ENCODE measurements at places on chromosomes 5 and 9.

DNA sequence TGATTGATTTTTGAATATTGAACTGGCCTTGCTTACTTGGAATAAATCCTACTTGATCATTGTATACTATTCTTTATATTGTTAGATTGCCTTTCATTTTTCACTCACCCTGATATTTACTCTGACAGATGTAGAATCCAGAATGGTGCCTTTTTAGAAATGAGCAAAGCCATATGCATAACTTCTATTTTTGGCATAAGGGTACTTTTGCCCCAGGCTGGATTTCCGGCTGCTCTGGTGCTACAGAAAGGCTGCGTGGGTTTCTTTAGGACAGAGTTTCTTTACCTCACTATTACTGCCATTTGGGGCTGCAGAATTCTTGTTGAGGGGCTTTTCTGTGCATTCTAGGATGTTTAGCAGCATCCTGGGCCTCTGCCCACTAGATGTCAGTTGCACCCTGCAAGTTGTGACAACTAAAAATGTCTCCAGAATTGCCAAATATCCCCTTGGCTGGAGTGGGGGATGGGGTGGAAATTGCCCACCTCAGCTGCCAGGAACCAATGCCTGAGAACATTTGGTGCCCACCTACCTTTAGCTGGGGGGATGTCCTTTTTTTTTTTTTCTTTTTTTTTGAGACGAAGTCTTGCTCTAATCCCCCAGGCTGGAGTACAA is 50.1 kb downstream of the SLC36A1 start:
- no peak for DNase-seq

DNA sequence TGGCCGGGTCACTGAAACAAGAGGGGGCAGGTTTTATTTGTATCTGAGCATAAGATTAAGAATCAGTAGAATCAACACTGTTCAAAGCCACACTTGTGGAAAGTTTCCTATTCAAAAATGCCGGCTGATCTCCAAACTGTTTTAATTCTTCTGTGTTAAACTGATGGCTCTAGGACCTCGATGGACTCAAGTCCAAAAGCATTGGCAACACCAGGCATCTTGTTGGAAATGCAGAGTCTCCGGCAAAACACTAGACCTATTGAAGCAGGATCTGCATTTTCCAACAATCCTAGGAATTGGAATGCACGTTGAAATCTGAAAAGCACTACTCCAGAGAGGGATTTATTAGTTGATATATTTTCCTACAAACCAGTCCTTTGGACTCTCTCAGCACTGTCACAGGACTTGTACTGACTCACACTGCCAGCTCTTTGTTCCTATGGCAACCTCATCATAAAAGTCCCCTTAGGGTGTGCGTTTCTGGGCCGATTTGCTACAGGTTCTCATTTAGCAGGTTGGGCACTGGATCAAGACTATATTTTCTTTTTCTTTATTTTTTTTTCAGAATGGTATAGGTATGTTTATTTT is 48.1 kb upstream of the PCA3 start:
- DNase-seq, result peak; percentile 11

GRCh38 chr9:87803623-87804345 is 77.9 kb downstream of the CTSL start:
- DNase-seq, result no peak

DNA sequence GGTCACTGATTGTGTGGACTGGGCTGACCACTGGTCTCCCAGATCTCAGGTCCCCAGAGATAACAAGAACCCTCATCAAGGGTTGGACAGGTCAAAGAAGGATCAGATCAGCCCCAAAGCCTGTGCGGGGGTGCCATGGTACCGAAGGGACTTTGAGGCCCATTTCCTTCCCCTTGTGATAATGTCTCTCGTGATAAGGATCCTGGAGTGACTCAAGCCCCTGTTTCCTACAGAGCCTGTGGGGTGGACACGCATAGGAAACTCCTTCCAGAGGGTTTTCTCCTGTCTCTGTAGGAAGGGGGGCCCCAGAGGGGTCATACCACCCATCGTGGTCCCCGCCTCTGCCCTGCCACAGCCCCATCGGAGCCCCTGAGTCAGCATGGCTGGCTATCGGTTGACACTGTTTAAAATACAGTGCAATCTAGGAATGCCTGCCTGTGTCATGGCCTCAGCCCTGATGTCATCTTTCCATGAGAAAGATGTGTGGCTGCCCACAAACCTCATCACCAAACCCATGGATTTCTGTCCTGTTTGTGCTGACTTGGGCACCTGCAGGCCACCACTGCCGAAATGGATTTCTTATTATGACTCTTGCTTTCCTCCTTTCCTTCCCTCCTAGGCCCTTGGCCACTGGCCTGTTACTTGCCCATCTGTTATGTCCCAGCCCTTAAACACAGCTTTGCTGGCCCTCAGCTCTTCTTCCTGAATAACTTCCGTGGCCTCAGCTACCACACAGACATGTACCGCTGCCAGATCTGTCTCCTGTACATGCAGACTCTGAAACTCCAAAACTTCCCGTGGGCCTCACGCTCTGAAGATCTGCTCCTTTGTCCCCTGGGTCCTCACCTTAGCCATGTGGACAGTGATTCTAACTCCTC is 2.9 kb upstream of the CSF2 start:
- DNase-seq, result peak; percentile 65

- peak; percentile 33 for DNase-seq
Measured at GRCh38 chr9:108033976-108034964, 544.7 kb upstream of the KLF4 start.

GRCh38 chr5:16841416-16841815 is 94.7 kb downstream of the MYO10 start:
- DNase-seq, result no peak

- peak; percentile 55 for DNase-seq
Measured at GRCh38 chr5:157290156-157290980, 24.4 kb downstream of the CYFIP2 start.

GRCh38 chr5:78320401-78320800 is 25.9 kb upstream of the AP3B1 start:
- peak; percentile 61 for DNase-seq

DNA sequence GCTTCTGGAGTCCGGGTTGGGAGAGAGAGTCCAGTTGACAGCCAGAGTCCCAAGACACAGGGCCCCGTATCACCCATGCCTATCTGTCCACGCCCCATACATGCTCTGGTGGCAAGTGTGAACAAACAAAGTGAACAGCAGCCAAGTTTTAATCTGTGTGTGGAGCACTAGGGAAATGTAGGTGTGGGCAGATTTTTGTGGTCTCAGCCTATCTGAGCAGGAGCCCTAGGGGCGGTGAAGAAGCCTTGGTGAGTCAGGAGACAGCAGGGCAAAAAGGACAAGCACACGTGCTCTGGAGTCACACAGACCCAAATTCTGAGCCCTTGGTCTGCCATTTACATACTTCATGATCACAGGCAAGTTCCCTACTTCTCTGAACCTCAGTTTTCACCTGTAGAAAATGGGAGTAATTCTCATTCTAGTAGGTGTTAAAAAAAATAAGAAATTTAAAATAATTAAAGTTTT is 23.2 kb downstream of the EGR1 start:
- peak; percentile 82 for DNase-seq

DNA sequence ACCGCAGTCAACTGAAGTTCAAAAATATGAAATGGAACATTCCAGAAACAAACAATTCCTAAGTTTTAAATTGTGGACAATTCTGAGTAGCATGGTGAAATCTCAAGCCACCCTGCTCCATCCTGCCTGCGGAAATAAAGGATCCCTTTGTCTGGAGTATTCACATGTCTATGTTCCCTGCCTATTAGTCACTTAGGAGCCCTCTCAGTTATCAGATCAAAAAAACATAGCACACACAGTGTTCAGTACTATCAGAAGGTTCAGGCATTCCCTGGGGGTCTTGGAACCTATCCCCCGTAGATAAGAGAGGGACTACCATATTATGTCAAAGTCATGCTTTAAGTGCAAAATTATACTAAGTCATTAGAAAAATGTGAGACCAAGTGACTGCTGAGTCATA is 300.8 kb downstream of the SEMA5A start:
- DNase-seq, result peak; percentile 40

- no peak for DNase-seq
Measured at GRCh38 chr9:27209034-27209433, 87.9 kb downstream of the EQTN start.

DNA sequence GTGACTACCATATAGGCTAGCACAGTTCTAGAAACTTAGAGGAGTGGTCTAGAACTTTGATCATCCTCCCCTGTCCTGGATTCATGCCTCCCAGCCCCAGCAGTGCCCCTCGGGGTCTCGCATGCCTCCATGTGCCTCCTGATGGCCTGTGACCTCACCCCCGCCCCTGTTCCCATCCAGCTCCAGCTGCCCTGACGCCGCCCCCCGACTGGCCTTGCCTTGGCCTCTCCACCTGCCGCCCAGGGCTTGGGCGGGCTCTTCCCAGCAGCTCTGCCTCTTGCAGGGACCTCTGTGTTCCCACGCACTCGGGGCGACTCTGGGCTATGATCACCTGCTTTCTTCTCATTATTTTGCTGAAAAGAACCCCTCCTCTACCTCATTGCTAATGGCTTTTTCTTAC is 115.4 kb upstream of the PHYKPL start:
- no peak for DNase-seq

DNA sequence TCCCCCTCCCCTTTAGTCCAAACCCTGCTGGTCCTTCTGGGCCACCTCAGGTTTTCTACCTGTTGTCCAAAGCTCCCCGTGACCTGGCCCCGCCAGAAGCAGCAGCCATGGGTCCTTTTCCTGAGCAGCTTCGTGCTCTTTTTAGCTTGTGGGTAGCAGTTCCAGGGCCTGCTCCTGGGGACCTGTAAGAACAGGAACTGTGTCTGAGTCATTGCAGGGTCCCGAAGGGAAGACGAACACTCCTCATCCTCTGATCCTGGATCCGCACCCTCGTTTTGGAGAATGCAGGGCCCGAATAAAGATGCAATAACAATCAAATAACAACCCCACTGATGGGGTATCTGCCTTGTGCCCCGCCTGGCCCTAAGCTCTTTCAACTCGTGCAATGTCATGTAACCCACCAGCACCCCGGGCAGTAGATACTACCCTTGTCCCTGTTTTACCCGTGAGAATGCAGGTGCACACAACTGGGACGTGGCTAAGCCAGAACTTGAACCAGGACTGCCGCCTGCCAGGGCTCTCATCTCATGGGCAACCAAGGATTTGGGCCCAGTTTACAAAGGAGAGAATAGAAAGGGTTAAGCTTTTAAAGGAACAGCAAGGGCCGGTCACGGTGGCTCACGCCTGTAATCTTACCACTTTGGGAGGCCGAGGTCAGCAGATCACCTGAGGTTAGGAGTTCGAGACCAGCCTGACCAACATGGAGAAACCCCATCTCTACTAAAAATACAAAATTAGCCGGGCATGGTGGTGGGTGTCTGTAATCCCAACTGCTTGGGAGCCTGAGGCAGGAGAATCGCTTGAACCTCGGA is 33.2 kb downstream of the NEK6 start:
- no peak for DNase-seq

DNA sequence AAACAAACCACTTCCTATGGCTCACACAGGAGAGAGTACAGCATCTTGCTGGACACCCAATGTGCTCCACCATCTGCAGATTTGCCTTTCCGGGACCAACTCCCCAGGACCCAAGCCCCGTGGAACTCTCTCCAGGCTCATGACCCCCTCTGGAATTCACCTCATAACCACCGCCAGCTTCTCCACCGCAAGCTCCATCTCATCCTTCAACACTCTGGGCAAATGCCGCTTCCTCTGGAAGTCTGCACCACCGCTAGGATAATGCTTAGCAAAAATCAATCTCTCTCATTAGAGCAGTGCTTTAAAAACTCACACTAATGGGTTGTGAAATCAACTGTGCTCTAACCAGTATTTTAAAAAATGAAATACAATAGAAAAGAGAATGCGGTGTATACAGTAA is 150.0 kb downstream of the COL23A1 start:
- DNase-seq, result no peak

GRCh38 chr5:155983954-155984353 is 343.0 kb upstream of the SGCD start:
- DNase-seq, result no peak

DNA sequence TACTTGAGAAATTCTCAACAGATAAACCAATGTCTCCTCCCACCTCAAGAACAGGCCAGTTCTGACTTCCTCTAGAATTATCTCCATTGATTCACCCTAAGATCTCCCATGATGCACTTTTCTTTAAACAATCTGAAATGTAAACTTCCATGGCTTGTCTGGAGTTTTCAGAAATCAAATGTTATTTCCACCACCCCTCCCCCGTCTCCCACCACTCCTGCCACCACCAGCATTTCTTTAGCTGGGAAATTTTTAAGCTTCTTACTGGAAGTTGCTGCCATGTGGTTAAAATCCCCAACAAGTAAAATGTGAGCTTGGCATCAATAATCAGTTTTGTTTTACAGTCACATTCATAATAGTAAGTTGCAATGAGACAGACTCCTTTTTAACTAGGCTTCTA is 32.8 kb upstream of the BASP1 start:
- DNase-seq, result no peak

GRCh38 chr9:4207881-4208615 is 91.8 kb downstream of the GLIS3 start:
- no peak for DNase-seq

DNA sequence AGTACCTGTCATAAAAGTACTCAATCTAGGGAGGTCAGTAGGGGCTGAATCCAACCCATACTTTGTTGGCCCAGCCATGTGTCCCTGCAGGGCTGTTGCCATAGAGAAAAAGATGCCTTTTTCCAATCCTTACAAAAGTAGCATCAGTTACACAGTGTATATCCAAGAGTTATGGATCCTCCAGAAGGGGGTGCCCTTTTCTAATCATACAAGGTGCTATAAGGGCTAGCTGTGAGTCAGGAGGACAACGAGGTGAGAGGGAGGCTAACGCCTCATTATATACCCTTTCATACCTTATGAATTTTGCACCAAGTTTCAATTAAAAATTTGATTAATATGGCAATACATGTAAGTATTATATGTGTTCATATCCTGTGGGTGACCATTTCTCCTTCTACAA is 4.8 kb downstream of the KIAA0825 start:
- peak; percentile 58 for DNase-seq

GRCh38 chr9:36923025-36923625 is 110.9 kb downstream of the PAX5 start:
- DNase-seq, result no peak

DNA sequence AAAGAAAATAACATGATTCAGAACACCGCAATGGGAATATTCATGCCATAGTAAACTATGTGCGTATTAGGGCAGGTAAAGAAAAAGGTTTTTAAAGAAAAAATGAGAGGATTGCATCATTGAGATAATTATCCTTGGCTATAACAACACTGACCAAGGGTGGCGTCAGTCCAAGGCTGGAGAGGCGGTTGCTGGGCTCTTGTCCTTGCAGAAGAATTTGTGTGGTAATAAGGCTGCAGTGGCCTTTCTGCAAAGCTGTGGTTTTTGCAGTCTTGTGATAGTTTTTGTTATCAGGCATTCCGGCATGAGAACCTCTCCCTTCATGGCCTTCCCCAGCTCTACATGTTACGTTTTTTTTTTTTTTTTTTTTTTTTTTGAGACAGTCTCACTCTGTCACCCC is 14.0 kb downstream of the BOD1 start:
- no peak for DNase-seq

Measured in ELR (cell line).